ENCODE measurements at places on chromosomes 11 and 22.

DNA sequence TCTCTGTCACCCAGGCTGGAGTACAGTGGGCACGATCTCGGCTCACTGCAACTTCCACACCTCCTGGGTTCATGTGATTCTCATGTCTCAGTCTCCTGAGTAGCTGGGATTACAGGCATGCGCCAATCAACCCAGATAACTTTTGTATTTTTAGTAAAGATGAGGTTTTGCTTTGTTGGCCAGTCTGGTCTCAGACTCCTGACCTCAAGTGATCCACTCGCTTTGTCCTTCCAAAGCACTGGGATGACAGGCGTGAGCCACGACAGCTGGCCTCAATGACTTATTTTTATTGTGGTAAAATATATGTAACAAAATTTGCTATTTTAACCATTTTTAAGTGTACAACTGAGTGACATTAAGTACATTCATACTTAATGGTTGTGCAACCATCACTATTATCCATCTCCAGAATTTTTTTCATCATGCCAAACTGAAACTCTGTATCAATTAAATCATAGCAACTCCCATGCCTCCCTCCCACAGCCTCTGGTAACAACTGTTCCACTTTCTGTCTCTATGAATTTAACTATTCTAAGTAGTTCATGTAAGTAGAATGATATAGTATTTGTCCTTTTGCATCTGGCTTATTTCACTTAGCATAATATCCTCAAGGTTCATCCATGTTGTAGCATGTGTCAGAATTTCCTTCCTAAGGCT, 50.7 kb upstream of the CWF19L2 start:
- DNase-seq = no peak

DNA sequence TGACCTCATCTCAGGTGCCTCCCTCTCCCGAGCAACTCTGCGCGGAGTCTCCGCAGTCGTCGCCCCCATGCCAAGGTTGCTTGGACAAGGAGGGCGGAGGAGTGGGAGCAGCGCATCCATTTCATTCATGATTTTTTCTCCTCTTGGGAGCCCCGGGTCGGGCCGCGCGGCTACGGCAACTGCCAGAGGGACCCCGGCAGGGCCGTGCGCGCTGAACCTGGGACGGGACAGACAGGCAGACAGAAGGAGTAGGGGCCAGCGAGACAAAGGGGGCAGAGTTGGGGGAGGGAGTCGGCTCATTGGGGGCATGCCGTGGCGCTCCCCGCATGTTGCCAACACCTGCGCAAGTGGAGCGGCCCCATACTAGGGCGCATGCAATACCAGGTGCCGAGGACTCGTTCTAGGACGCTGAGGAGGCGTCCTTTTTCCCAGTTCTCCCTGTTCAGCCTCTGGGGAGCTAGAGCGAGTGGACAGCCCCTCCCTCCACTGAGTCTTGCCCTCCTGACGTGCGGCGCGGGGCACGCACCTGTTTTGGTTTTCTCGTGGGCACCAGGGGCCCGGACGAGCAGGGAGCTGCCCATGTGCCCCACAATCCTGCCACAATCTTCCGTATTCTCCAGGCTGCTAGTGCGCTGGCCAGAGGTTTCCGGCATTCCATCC, 501 bp upstream of the PTPN5 start:
- no peak for DNase-seq

DNA sequence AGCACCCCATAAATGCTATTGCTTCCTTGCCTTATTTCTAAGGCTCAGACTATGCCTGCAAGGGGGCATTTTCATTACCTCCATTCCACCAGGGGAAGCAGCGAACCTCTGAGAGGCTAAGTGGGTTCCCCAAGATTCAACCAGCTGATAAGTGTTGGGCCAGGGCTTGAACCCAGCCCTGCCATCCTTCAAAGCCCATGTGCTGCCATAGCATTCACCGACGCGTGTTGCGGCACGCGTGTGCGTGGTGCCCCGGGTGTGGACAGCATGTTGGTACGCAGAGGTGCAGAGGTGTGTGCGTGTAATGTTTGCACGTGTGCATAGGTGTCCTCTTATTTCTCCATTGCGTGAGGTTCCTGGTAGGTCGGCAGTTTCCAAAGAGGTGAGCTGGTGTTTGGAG, 66.0 kb upstream of the PPARA start:
- DNase-seq = no peak

DNA sequence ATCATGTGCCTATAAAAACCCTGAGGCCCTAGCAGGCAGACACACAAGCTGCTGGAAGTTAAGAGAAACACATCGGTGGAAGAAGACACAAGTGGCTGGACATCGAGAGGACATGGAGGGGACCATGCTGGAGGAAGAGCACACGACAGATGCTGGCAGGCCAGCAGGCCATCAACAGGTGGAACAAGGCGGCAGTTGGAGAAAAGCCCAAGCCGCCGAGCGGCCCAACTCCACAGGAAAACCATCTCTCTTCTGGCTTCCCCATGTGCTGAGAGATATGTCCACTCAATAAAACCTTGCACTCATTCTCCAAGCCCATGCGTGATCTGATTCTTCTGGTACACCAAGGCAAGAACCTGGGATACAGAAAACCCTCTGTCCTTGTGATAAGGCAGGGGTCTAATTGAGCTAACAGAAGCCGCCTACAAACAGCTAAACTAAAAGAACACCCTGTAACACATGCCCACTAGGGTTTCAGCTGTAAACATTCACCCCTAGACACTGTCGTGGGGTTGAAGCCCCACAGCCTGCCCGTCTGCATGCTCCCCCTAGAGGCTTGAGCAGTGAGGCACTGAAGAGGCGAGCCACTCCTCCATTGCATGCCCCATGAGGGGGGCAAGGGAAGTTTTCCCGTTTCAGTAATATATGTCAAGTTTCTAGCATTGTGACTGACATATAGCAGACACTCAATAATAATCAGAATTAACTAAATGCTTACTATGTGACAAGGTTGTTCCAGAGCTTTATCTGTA, 39.0 kb upstream of the MMP20 start:
- no peak for DNase-seq

GRCh38 chr22:32994898-32995297, 63.3 kb downstream of the SYN3 start:
- no peak for DNase-seq

DNA sequence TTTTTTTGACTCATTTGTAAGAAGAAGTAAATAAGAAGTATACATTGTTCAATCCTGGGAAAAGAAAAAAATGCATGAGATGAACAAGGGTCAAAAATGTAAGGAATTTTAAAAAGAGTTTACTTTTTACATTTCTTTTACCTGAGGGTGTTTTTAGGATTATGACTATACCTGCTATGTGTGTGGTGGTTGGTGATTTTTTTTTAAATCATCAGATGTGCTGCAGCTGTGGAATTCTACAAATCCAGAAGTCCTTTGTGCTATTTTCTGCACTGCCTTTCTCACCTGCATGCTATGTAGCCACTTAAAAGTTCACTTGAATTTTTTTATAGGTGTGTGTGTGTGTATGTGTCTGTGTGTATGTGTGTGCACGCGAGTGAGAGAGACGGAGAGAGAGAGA, 185.3 kb downstream of the FAT3 start:
- DNase-seq = no peak

- no peak for DNase-seq
Measured at GRCh38 chr11:2472428-2473186, 27.8 kb downstream of the KCNQ1 start.

DNA sequence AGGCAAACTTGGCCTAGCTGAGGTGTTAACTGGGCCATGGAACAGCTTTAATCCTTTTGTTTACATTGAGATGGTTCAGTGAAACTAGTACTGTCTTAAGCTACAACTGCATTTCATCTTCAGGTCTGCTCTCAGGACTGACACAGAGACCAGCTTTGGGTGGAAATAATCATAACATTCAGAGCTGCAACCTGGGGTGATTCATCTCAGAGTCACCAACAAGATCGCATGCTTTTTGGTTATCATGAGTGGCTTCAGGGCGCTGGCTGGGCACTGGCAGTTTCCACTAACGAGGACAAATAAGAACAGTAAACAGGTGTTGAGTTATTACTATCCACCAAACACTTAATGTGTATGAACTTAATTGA, 60.9 kb upstream of the PAX6 start:
- DNase-seq = no peak

- no peak for DNase-seq
Measured at GRCh38 chr11:113546757-113547507, 71.7 kb upstream of the DRD2 start.

DNA sequence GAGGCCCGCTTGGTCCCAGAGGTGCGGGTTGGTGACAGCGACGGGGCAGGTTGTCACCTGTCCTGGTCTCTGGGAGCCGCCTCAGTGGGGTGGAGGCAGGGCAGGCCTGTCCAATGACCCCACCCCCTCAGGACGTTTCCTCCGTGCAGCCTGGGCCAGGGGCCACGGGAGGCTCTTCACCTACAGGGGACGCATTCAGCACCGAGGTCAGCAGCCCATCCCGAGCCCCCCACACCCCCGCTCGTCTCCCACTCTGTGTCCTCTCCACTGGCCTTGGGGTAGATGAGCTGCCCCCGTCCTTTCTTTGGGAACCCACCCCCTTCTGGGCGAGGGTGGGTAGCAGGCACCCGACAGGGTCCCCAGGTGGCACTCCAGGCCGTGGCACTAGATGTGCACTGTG, 35.7 kb downstream of the BRSK2 start:
- DNase-seq = no peak

DNA sequence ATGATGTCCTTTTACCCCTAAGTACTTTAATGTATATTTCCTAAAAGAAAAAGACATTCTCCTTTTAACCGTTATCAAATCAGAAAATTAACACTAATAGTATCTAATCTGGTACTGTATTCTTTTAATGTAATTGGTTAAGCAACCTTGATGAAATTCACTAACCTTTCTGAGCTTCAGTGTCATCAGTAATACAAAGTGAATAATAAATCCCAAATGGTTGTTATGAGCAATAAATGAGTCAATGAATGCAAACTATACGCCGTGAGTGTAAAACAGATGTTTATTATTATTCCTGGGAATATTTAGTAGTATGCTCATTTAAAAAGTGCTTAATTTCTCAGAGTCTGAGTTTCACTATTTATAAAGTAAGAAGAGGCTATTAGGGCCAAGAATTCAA, 21.5 kb downstream of the UEVLD start:
- DNase-seq = no peak

GRCh38 chr11:92224054-92224406, 588 bp upstream of the FAT3 start:
- DNase-seq = no peak

Measured in stimulated activated naive CD4-positive, alpha-beta T cell treated with Interleukin-2 at 50 U/mL for 16 hours (primary cell).